Activated CD4-positive, alpha-beta T cell treated with anti-CD3 and anti-CD28 coated beads, Interleukin-2, amount 50 U/mL, for 24 hours (primary cell): ENCODE measurements at places on chromosomes 2 and 18.

DNA sequence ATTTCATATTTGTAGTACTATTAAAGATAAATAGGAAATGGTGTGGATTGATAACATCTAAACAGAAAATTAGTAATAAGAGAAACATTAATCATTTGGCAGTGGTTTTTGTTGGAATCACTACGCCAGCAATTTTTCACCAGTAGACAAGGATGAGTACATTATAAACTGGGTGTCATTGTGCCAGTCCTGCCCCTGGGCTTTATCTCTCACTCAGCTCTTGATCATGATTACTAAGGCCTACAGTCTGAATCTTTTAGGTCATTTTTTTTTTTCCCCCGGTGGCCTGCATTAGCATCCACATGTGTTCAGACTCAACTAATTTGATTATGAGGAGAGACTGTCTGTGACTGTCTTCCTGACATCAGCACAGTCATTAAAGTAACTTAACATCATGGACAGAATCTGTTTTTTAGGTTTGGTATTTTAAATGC, 16.2 kb downstream of the GULP1 start:
- no peak for DNase-seq

GRCh38 chr18:22046473-22046872, 122.9 kb upstream of the GATA6 start:
- DNase-seq, result no peak

DNA sequence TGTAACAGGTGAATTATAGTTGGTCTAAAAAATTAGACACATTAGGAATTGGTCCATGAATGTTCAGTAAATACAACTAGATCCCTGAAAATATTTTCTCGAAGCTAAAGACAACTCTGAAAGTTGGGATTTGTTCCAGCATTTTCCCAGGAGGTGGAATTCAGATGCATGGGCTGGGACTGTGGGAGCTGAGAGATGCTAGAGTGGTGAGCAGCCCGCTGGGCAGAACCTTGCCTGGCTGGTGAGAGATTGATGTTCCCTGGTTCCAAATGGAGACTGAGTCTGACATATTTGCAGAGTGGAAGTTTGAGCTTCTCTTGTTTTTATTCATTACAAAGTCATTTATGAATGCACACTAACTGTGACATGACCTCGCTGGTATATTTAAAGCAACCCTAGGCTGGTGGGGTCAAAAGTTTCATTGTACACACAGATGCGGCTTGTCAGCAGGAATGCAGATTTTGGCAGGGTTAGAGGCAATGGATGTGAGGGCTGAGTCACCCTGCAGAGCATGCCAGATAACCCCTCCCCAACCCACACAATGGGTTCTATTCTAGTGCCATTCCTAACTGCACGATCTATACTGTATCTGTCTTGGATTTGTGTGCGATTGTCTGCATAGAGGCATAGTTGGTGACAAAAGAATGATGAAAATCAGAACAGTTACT, 23.5 kb upstream of the TMEM178A start:
- DNase-seq, result no peak

DNA sequence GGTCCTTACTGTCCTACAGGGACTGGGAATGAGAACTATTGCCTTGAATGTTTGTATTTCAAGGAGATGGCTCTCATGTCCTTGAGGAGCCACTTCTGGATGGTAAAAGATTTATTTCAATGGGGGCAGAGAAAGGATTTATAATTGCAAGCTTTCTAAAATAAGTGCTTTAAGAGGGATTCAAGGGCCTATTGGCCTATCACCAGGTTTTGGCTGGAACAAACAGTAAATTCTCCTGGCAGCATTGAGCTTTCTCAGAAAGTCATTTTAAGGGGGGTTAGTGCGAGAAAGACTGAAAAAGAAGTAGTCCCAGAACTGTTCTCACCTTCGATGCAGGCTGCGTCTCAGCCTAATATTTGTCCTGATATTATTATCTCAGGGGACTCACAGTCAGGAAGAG, 29.8 kb downstream of the DPP10 start:
- DNase-seq, result no peak

DNA sequence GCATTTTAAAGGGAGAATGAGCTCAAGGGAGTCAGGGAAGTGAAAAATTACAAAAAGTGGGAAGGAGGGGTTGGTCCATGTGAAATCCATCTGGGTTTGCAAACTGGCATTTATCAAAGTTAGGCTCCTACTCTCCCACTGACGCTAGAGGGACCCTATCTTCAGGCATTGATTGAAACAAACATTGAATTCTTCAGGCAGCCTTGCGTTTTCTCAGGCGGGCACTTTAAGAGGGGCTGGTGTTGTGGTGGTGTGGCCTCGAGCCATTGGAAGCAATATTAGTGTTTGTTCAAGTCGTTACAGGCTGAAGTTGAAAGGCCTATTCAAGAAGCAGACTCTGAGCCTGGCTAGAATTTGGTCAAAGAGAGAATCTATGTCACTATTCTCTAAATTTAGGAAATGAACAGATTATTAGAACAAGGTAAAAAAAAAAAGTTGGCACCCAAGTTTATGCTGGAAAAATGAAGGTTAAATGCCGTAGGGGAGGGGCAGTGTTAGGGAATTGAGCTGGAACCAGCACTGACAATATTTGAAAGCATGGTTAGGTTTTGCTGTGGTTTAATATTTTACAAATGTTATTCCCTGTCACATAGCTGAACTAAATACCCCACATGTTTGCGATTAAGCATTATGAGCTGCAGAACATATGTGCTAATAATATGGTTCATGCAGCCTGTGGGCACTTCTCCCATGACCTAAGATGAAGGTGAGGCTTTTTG, 36.8 kb downstream of the STON1 start:
- DNase-seq, result no peak

- no peak for DNase-seq
Observed at GRCh38 chr2:200348897-200349563, 42.5 kb downstream of the SPATS2L start.

DNA sequence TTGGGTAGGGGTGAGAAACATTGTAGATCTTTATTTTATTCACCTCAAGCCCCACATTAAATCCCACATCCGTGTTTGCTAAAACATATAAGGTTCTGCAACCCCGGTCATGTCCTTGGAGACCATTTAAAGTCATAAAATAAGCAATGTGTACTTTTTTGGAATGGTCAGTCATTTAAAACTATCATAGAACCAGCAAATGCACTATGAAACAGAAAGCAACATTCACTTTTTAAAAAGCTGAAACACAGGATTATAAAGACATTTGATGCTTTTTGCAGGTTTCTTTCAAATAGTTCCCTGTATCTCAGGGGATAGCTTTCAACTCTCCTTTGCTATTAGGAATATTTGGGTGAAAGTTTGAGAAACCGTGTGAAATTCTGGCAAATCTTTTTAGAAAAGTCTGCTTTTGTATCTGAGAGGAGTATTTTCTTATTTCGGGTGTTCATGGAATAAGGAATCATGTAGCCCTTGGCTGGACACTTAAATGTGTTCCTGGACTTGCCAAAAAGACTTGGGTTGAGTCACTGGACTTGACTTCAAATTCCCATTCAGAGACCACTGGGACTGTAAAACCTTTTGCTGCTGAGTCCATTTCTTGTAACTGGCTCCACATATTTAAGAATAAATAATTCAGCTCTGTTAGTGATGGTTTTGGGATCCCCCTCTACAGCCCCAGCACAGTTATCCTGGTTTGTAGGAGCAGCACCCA, 5.9 kb upstream of the CETN1 start:
- no peak for DNase-seq

DNA sequence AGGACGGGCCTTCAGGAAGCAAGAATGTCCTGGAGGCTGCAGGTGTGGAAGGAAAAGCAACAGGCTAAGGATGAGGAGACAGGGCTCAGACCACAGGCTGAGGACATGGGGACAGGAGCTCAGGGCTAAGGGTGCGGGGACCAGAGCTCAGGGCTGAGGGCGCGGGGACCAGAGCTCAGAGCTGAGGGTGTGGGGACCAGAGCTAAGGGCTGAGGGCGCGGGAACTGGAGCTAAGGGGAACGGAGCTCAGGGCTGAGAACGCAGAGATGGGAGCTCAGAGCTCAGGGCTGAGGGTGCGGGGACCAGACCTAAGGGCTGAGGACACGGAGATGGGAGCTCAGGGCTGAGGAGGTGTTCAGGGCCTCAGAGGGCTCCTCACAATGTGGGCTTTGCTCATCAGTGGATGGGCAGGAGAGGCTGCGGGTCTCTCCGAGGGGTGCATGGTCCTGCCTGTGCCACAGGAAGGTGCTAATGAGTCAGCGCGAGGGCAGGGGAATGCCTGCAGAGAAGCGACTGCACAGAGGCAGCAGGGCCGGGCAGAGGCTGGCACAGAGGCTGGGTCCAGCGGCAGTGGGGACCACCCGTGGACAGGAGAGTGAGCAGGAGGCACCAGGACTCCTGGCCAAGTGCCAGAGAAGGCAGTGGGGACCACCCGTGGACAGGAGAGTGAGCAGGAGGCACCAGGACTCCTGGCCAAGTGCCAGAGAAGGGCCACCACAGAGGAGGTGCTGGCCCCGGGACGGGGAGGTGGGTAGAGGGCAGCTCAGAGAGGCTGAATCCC, 271.7 kb downstream of the TWIST2 start:
- no peak for DNase-seq

DNA sequence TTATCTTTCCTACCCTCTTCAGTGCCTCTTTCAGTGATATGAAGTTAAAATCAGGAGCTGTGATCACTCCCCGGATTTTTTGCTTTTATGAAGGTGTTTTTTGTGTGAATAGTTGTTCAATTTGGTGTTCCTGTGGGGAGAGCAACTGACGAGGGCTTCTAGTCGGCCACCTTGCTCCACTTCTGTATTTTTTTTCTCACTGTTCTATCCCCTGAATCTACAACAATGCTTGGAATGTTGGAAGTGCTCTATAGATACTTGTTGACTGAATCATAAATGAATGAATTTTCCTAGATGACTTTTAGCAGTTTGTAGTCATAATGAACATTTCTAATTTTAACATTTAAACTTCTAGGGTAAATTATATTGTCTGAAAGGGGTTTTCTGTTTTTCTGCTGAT, 247.3 kb downstream of the ZNF385B start:
- DNase-seq, result no peak

DNA sequence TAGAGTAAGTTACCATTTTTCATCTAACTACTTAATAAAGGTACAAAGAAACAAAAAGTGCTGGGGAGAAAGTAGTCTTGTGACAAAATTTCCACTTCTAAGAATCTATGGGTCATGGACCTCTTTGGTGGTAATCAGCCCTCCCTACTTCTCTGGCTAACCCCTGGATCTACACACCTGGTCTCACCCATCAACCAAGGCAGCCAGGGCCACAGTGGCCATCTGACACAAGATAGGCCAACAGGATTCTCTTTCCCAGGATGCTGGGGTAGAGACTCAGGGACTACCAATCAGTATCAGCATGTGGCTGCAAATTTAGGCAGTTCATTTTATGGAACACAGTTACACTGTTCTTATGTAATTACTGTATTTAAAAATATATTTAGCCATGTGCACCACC, 17.8 kb downstream of the RNF149 start:
- no peak for DNase-seq

- no peak for DNase-seq
Observed at GRCh38 chr2:239946864-239947728, 78.0 kb downstream of the NDUFA10 start.

DNA sequence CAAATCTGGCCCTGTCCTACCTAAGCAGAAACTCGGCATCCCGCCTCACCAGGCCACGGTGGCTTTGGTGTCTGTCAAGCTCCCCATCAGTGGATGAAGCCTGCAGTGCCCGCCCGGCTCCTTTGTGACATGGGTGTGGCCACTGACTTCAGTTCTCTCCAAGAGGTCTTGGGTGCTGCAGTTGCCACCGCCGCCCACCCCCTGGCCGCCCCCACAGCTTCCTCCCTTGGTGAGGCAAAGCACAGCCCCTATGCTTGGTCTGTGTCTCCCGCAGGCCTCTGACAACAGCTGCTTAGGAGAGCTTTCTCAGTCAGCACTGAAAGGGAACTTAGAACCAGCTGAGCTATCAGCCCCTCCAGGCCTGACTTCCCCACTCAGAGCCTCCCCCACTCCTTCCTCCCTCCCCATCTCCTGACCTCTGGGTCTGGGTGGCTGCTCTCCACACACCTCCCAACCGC, 22.9 kb upstream of the GPR55 start:
- DNase-seq, result no peak

DNA sequence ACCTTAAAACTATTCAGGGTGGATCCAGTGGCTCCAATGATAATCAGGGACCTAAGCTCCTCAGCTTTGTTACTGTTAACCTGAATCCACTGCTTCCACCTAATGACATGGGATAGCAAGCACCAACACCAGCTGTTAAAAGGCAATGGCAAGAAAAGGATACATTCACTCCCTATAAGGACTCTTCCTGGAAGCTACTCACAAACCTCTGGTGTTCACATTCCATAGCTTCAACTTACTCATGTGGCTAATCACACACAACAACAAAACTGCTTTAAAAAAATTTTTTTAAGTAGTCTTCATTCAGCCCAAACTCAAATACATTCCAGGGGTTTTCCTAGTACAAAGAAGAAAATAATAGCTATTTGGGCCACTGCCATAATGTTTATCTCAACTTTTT, 24.5 kb downstream of the ROCK2 start:
- DNase-seq, result no peak

DNA sequence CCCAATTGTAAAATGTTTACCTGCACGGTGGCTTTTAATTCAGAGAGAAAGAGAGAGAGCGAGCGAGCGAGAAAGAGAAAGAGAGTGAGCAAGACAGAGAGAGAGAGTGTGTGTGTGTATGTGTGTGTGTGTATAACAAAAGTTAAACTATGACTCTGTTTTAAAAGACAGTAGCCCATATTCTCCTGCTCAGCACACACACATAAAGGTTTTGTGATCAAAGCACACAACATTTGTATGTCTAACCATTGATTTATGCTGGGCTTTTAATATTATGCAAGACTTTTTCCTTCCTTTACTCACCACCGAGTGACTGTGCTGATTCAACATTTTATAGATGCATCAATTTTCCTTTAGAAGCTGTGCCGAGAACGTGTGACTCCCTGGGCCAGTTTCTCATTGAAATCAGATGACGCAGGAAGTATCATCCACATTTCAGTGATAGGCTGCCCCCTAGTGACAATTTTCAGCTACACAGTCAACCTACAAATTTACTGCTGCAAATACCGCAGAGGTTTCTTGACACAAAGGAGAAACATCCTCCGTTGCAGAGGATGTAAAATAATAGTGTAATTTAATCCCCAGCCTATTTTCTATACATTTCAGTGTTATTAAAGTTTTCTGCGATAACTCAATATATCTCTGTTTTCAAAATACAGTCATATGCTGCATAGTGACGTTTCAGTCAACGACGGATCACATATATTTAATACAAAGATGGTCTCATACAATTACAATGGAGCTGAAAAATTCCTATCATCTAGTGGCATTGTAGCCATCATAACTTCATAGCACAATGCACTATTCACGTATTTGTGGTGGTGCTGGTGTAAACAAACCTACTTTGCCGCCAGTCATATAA, 165.9 kb upstream of the TANK start:
- DNase-seq, result peak; percentile 26

- no peak for DNase-seq
Observed at GRCh38 chr2:158004126-158004764, 97.4 kb upstream of the UPP2 start.

DNA sequence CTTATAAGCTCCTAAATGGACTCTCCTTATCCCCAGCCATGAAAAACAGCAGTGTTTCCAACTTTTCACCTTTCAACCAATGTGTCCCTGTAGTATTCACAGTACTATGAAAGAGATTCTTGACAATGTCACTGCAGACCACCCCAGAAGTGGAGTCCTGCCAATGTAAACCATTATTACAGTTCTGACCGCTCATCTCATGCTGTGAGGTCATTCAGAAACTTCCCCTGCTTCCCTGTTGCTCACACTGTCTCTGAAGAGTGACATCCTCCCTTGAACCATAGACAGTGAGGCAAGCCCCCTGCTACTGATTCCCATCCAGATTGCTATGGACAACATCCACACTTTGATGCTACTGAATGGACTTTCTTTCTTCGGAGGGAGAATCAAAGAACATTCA, 1523.7 kb upstream of the ACVR2A start:
- DNase-seq, result no peak

GRCh38 chr2:157193461-157193860, 64.0 kb upstream of the GALNT5 start:
- DNase-seq, result no peak
